ENCODE measurements at places on chromosomes 6 and 20.
A peak's percentile ranks its signal among the peaks of the same experiment; 100 is the strongest.

GRCh38 chr6:40540790-40541189 is 46.4 kb downstream of the LRFN2 start:
- no peak for DNase-seq

DNA sequence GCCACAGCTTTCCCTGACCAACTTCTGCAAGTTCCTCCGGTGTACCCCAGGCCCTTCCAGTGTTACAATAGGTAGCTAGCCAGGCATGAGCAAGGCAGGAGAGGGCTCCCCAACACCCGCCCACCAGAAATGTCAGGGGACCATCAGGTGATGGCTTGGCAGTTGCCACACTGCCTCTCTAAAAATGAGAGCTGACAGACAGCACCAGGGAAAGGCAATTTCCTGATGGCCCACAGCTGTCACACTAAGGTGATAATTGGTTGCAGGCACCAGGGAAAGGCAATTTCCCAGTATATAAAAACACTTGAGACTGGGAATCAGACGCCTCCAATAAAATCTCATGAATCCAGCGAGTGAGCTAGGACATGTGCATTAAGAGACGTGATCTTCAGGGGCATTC is 49.9 kb downstream of the PXDC1 start:
- no peak for DNase-seq

- DNase-seq, result peak; percentile 29
Observed at GRCh38 chr20:5569021-5569420, 181.2 kb upstream of the SHLD1 start.

DNA sequence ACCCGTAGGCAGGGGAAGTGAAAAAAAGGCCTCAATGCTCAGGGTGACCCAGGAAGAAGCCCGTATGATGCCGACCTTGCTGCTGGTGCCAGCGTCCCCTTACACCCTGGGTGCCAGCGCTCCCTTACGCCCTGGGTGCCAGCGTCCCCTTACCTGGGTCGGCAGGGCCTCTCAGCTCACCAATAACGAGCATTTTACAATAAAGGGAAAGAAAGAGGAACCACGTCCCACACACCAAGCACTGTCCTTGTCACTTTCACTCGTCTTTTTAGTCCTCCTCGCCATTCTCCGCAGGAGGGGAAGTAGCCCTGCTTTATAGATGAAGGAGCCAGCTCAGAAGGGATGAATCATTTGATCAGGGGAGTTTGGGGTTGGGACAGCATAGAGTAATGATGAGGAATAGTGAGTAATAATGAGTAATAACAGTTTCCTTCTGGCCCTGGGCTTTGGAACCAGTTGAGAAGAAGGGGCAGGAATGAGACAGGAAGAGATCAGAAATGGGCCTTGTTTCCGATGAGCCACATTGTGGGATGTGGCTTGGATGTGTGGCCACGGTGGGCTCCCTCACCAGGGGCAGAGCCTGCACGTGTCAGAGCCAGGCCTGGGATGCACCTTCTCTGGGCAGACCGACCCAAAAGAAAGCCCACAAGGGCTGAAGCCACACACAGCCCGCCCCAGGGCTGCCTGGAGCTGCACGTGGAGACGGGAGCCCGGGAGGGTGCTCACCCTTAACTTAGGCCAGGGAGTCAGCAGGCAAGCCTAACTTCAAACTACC is 75.7 kb downstream of the SYNJ2 start:
- peak; percentile 97 for DNase-seq

DNA sequence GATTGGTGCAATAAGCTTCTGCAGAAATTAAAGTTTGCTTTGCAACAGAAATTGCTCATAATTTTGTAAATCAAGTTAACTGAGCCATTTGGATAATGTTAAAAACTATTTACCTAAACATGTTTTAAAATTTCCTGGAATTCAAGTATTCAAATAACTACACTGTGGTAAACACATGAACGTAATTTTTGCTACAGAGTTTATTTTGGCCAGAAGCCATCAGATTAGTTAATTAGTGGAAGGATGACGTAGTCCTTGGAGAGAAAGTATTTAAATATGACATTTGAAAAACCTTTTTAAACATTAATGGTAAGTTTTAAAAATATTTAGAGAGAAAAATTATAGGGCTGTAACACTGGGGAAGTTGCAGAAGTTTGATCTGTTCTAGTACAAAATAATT is 121.2 kb upstream of the UST start:
- no peak for DNase-seq

GRCh38 chr20:31835554-31835953 is 9.8 kb downstream of the FOXS1 start:
- no peak for DNase-seq

DNA sequence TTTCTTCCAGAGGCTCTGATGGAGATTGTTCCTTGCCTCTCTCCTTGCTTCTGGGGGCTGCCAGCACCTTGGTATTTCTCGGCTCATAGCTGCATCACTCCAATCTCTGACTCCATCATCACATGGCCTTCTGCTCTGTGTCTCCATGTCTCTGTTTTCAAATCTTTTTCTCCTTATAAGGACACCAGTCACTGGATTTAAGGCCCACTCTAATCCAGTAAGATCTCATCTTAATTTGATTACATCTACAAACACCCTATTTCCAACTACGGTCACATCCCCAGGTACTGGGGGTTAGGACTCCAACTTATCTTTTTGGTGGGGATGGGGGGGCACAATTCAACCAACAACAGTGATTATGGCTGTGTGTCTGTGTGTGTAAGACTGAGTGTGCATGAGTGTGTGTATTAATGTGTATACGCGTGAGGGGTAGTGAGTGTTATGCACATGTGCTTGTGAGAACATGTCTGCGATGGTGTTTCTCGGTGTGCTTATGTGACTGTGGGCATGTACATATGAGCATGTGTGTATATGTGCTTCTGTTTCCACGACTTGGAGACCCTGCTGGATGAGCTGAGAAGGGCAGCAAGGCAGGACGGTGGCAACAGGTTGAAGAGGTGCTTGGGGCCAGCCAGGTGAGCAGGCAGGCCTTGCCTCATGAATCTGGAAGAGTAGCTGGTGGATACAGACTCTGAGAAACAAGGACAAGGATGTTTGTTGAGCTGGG is 130.5 kb downstream of the MRPL14 start:
- DNase-seq, result no peak

DNA sequence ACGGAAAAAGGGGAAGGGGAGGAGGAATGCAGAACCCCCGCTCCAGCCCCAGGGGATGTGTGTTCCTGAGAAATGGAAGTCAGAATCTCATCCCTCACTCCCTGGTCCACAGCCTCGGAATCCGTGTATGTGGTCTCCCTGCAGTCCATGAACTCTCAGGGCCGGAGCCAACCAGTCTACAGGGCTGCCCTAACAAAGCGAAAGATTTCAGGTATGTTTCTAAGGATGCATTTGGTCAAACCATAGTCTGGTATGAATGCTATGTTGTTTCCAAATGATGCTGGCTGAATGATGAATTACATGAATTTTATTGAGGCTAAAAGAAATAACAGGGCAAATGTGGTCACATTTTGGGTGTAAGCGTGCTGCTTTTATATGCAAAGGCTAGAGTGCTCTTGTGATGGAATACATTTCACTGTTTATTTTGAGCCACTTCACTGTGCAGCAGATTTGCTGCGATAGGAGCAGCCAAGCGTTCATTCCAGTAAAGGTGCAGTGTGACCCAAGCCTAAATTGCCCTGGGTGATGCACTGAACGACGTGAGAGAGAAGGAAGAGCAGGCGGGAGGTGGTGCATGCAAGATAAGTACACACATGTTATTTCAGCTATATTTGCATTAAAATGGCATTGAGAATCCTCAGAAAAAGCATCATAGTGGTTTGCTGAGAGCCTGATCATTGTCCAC is 52.4 kb downstream of the FNDC1 start:
- DNase-seq, result no peak

- no peak for DNase-seq
Observed at GRCh38 chr6:146111881-146112450, 83.1 kb downstream of the GRM1 start.

GRCh38 chr20:3934624-3935023 is 45.4 kb downstream of the PANK2 start:
- no peak for DNase-seq

DNA sequence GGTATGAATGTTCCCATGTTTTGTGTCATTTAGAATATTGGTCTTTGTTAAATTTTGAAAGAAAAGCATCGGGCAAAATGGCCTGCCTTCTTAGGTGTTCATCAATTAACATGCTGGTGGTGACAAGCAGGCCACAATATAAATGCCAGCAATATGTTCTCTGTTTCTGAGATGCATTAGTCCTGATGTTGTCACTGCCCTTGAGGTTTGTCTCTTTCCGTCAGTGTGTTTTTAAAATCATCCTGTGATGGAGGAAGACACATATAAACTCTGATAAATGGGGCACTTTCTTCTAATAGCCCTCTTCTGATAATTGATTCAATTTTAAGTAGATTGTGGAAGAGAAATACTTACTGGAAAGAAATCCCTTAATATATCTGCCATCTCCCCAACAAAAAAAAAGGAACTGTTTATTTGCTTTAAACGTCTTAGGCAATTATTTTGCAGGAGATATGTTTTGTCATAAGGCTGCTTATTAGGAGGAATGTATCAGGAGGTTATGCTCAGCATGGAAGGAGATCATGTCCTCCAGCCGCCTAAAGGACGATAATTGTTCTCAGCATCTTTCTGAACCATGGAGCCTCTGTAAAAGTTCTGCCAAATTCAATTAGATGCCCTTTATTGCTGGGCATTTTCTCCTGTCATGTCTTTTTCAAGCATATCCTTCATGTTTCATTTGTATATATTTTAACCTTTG is 134.1 kb downstream of the COL9A1 start:
- no peak for DNase-seq

DNA sequence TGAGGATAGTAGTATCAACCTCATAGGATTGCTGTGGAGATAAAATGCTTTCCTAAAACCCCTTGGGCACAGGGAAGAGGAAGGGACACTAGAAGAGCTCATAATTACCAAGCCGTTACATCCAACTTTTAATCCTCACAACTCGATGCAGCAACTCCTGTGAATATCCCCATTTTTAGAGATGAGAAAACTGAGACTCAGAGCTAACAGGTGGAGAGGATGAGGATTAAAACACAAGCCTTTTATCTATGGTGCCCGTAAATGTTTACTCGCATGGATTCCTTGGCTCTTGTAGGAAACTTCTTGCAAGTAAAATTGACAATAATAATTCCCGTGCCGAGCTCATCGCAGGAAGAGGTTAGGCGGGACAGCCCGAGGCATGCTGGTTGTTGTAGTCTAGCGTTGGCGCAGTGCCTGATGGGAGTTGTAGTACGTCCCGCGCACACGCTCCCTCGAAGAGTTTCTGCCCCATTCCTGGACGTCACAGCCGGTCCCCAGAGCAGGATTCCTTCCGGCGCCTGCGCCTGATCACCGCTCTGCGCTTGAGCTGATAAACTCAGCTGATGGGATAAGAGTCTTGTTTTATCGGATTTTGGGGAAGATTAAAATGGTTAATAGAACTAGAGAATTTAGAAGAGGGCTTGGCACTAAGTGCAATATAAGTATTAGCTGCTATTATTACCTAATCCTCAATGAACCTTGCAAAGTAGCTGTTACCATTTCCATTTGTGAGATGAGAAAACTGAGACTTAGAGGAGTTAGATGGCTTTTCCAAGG is 2.8 kb upstream of the UBE2V1 start:
- DNase-seq, result peak; percentile 97

Measured in fibroblast of skin of abdomen (primary cell).